ENCODE measurements at places on chromosomes 12 and 14.

GRCh38 chr14:106308839-106309389 lies 782.5 kb downstream of the TMEM121 start:
- DNase-seq: peak; percentile 51

GRCh38 chr14:60807971-60808370 lies 73.4 kb downstream of the MNAT1 start:
- DNase-seq: no peak

GRCh38 chr14:57060276-57060955 lies 208.3 kb downstream of the EXOC5 start:
- DNase-seq: no peak

DNA sequence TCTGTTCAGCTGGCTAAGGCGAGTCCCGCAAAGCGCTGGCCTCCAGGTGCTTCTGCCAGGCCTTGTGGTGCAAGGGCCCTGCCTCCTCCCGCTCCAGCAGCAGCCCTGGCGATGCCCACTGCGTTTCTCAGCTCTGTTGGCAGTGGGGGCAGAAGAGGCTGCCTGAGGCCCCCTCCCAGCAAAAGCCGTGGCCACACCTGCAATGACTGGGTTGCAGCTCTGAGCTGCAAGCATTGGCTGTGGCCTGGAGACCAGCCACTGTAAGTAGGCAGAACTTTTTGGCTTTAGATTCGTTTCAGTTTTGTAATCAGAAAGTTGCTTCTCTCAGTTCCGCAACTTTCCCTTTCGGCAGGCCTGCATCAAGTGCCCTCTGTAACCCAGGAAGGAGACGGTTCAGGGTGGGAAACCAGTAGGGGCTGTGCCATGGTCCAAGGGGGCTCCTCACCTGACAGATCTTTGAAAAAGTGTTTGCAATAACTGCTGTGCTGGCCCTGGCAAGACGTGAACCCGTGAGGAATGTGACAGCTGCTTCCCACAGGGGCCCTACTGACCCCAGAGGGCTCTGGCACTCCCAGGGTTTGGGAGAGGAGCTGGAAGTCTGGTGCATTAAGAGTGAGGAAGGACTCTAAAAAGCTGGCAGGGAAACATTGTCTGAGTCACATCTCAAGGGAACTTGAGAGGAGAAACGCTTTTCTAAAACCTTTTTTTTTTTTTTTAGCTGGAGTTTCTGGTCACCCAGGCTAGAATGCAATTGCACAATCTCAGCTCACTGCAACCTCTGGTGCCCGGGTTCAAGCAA lies 54.5 kb upstream of the MAX start:
- DNase-seq: no peak

DNA sequence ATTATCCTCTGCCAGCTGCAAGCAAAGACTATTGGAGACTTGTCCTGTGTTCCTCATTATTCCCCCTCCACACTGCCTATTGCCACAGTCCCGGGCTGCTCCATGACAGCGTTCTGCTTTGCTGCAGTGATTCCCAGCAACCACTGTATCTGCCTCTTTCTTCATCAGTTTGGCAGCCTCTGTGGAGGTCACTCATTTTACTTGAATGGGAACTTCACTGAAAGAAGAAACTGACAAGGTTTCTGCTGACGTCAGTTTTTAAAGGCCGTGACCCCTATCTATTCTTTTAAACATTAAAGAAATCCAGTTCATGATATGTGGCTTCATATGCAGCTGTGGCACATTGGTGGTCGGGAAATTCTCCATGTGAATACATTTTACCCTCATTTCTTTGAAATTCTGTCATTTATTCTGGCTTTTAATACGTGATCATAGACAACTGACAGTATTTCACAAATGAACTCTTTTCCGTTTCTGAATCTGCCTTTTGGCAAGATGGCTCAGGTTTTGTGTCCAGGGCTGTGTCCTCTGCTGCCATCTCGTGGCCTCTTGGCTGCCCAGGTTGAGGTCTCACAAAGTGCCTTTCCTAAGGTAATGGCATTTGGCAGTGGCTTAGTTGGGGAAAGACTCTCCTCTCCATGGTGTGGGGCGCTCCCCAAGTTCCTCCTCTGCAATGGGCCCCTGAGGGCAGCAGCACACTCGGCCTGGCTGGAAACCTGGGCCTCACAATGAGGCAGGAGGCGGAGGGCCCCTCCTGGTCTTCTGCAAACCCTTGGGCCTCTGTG lies 5.8 kb downstream of the TMEM253 start:
- peak; percentile 71 for DNase-seq

DNA sequence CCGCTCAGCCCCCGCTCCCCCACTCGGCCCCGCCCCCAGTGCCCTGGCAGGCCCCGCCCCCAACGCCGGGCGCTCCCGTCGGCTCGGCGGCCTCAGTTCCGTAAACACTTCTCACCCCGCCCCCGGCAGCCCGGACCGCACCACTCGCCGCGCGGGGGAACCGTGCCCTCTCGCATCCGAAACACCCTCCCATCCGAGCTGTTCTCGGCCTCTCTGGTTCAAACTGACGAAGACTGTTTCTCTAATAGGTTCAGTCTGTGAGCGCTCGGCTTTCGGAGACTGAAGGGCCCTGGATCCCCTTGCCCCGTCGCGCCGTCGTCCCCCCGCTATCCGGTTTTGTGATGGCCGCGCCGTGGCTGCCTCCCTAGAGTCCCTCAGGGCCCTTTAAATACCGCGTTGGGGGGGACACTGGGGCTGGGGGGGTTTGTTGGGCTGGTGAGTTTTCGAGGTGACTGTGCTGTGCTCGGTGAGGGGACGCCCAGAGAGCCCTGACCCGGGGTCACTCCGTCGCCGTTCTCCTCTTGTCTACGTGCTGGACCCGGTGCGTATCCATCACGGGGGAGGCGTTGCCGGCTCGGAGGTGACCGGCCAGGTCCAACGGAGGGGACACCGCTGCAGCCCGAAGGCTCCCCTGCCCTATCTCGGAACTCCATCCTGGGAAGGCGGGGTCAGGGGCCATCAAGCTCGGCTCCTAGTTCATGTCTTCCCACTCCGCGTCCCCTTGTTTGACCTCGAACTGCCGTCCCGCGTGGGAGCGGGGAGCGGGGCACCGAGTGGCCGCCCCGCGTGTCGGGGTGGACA lies at the start of gene TCP11L2:
TCP11L2 (plus strand) TSS at position 333 of the 801 bp plus-strand sequence. CDS start 8,343 bp downstream, outside the sequence.
- DNase-seq: peak; percentile 83

DNA sequence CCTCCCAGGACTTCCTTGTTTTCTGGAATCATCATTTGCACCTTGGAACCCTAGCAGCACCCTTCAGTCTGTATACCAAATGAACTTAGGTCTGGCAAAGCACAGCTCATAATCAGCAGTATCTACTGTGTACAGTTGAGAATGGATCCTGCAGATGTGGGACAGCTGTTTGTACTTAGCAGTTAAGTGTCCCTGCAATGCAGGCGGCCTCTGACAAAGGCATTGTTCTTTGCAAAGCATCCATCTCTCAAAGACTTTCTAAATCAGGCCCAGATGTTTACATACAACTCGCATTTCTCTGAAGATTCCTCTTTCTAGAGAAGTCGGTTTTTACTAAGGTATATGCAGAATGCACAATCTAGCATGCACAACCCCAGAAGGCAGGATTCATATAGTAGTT lies 170.5 kb upstream of the RBM19 start:
- DNase-seq: no peak

- no peak for DNase-seq
These were observed 75.1 kb downstream of the KCNK13 start for GRCh38 chr14:90136904-90137303.

DNA sequence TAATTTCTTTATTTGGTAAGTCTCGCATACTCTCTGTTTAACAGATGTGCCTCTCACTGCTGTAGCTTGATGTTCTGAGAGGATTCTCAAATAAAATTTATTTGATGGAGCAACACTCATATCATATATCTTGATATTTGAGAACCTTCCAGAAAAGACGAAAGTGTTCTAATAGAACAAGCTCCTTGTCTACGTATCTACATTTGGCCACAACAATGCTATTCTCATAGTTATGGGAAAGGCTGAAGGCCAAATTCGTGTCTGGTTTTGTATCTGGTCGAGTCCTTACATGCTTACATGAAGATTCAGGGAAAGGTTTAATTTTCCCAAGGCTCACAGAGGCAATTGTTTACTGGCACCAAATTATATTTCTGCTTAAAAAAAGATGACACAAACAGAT lies 186.7 kb upstream of the SLC38A2 start:
- DNase-seq: no peak

- no peak for DNase-seq
These were observed 175.0 kb upstream of the TMEM132C start for GRCh38 chr12:128091951-128092382.

DNA sequence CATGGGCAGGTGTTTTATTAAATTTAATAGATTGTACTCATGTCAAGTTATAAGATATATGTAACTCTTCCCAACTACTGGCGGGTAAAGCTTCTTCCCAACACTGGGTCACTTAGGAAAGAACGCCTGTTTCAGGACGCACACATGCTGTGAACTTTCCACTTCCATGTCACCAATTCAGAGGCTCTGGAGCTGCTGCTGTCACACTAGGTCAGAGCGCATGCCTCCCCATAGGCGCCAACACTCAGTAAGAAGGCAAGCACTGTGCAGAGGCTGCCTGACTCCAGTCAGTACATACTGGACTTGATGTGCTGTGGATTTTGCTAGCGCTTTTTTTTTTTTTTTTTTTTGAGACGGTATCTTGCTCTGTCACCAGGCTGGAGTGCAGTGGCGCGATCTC lies 17.2 kb downstream of the SLC15A4 start:
- no peak for DNase-seq

DNA sequence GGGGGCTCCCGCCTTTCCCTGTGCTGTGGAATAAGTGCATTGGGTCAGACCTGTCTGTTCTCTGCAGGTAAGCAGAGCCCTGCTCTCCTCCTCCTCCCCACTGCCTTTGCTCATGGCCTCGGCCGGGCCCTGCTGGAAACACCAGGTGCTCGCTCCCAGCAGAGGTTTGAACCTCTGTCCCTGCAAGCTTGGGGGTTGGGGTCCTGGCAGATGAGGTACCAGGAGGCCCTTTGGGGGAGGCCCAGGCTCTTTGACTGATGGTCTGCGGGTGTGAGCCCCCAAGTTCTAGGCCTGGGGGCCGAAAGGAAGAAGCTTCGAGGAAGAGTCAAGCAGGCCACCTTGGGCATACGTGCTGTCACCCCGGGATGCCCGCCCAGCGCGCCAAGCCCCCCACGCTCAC lies 22.1 kb upstream of the CEP170B start:
- no peak for DNase-seq

DNA sequence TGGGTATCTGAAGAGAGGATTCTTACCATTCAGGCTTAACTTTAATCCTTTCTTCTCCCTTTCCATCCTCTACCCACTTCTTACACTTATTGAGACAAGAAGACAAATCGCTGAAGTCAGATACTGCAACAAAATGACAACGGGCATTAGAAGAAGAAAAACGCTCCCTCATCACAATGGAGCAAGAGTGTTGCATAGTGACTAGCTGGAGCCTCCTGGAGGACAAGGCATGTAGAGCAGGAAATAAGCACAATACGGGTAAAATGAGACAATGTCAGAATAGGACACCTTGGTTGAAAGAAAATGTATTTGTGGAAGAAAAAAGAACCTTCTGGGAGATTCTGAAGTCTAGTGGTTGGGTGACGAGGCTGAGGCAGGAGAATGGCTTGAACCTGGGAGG lies 501.0 kb downstream of the RERGL start:
- DNase-seq: peak; percentile 58

DNA sequence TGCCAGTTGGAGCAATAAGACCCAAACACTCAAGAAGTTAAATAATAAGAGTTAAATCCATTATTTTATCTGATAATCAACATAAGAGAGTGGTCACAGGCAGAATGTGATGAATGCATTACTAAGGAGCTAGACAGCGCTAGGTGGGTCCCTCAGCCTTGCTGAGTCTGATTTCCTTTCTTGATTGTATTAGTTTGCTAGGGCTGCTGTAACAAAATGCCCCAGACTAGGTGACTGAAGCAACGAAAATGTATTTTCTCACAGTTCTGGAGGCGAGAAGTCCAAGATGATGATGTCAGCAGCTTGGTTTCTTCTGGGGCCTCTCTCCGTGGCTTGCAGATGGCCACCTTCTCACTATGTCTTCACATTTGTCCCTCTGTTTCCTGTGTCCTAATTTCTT lies 8.2 kb upstream of the CCDC177 start:
- DNase-seq: no peak

DNA sequence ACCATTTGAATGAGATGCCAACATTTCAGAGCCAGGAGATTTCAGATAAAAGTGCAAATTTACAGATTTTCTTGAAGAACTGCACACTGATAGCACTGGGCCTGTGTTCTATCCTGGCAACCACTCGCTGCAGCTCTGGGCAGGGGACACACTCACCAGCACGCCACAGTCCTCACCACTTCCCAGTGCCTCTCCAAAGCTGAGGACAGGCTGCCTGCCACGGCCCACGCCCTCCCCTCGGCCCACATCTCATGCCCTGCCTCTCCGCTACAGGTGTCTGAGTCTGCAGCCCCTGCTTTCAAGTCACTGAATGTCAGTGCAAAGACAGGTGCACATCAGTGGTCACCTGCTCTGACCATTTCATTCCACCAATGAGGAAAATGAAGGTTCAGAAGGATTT lies 12.7 kb downstream of the CAMKK2 start:
- no peak for DNase-seq

DNA sequence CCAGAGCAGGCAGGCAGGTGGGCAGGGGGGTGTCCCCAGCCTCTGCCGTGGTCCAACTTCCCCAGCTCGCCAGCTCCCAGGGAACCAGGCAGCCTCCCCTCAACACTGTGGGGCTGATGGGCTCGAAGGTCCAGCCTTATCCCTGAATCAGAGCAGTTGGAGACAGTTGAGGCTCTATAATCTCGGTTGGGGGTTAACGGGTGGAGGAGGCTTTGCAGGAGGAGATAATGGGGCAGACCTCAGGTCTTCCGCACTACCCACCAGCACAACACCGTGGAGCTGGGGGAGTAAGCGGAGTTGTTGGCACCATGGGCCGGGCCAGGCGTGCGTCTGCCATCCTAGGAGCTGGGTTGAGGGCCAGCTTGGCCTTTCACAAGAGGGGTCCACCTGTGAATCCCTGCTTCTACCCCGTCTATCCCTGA lies 13.9 kb upstream of the HDAC7 start:
- no peak for DNase-seq

DNA sequence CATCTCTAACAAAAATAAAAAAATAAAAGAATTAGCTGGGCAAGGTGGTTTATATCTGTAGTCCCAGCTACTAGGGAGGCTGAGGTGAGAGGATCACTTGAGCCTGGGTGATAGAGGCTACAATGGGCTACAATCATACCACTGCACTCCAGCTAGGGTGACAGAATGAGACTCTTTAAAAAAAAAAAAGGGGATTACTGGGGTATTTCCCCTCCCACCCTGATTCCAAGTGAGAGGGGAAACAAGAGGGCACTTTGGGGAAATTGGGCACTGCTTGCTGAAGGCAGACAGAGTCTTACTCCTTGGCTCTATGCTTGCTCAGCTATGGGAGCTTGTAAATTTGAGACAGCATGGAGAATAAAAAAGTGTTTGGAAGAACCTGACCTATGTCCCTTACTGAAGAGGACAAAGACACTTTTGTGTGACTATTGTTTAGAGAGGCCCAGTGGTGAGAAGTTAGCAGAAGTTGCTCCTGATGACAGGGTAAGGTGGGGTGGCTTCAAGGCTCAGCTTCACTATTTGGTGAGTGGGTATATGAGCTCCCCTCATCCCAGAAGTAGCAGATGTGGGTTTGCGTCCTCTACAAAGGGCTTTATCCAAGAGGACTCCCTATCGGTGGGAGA lies 44.0 kb downstream of the KLRG1 start:
- no peak for DNase-seq
